ENCODE measurements at places on chromosomes 3 and 15.

GRCh38 chr3:28042095-28042635 lies 199.3 kb upstream of the CMC1 start:
- no peak for DNase-seq

GRCh38 chr3:179464323-179465092 lies 13.2 kb upstream of the GNB4 start:
- no peak for DNase-seq

- DNase-seq = no peak
These were observed 66.6 kb upstream of the PAQR5 start for GRCh38 chr15:69232144-69232543.

DNA sequence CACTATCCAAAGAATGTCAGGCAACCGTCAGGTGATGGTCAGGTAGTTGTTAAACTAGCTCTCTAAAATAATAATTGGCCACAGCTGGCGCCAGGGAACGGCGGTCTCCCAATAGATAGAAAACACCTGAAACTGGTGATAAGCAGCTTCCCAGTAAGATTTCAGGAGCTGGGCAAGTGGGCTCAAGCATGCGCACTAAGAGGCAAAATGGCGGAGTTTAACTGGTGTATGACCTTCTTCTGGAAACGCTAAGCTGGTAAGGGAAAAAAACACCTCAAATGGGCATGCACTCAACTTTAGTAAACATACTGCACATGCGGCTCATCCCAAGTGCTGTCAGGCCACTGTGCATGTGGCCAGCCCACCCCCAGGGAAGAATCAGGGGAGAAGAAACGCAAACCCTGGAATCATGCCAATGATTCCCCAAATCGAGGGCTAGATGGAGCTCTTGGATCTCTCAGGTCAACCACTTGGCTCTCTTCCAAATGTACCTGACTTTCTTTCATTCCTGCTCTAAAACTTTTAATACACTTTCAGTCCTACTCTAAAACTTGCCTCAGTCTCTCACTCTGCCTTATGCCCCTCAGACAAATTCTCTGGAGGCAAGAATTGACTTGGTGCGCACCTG lies 195.0 kb downstream of the ZNF621 start:
- no peak for DNase-seq

GRCh38 chr15:58934521-58934920 lies 1.0 kb upstream of the SLTM start:
- no peak for DNase-seq

DNA sequence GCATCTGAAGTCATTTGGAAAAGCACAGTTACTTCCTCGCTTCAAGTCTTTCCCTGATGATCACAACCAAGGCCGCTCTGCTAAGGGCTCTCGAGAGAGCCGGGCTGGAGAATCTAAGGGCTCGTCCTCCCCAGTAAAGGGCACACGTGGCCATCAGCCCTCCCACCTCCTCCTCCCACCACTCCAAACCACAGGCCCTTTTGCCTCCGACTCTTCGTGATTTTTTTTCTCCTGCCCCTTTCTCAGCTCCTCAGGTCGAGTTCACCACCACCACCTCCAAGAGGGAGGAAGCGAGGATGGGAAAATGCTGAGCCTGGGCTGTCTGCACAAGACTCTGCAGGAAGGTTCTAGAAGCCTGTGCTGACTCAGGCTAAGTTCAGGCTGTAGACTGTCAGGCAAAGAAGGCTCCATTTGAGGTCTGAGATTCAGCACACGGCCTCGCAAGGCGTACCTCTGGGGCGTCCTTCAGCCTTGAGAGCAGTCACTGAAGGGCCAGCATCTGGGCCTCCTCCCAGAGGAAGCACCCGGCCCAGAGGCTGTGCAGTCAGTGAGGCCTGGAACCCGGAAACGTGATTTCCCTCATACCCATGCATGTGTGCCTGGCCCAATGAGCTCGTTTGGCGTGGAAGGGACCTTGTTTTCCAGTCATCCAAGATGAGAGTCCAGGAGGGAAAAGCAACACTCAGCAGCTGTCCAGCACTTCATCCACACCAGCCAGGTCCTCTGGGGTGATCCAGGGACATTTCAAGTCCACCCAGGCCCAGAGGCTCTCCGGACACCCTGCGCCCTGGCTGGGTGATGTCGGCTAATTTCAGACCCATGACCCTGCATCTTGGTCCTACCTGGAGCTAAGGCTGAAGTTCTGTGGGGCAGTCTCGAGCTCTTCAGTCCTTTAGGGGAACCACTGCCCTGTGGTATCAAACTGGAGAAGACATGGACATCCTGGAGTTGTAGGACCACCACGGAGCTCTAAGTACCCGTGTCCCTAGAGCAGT lies 196.8 kb downstream of the XXYLT1 start:
- no peak for DNase-seq

- DNase-seq = no peak
These were observed 64.2 kb downstream of the TNIK start for GRCh38 chr3:171396048-171396447.

DNA sequence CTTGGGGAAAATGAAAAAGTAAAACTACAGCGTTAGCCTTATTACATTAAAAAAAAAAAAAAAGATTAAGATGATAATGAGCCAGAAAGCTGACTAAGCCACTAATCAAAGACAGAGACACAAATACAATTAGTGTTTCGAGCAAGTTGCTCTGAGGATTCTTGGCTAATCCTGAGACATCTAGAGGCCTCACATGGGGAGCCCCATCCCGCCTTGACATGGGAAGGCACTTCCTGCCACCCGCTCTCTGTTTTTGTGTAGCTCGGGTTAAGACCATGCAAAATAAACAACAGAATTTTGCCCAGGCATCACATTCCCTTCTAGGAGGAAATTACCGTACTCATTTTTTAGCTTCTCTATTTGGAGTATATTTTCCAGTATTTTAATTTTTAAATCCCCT lies 15.3 kb downstream of the HESX1 start:
- DNase-seq = no peak

DNA sequence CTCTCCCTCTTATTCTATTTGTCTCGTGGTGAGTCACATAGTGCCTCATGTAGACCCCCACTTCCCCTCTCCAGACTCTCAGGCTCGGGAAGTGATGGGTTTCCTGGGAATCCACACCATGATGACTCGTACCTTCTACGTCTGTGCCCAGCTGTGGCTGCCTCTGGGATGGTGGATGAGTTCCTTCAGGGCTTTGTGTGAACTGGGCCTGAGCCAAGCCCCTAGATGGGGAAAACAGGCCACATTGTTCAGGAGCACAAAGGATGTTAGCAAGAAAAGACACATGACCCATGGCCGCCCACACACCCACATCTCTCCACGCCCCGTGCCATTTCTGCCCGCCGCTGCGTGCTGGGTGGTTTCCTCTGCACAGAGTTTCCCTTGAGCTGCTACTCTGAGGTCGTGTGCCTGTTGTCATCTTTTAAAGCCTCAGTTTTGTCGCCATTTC lies 10.5 kb downstream of the ISG20 start:
- peak; percentile 55 for DNase-seq

DNA sequence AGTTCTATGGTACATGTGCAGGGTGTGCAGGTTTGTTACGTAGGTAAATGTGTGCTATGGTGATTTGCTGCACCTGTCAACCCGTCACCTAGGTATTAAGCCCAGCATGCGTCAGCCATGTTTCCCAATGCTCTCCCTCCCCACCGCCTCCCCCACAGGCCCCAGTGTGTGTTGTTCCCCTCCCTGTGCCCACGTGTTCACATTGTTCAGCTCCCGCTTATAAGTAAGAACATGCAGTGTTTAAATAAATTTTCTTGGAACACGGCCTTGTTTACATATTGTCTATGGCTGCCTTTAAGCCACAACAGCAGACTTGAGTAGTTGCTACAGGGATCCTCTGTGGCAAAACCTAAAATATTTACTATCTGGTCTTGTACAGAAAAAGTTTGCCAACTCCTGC lies 41.3 kb upstream of the CORO2B start:
- no peak for DNase-seq
